Smooth muscle cell of the umbilical artery (primary cell): ENCODE measurements at places on chromosomes 13 and 19. TPM values are rescaled to one million over a fixed set of nuclear protein-coding genes. Genes with fewer than 3 reads are reported as not detected.

PSG1 gene
- total RNA-seq, result not detected in 2 replicates

LILRB4 gene
- not detected in 2 replicates for total RNA-seq

TSHZ3 gene
- total RNA-seq, result 12.5 and 14.4 TPM in 2 replicates

TMEM238 gene
- 0.30 and 0.32 TPM in 2 replicates for total RNA-seq

SIGLECL1 gene
- not detected in 2 replicates for total RNA-seq
